ENCODE measurements at places on chromosomes 1 and 21.
A peak's percentile ranks its signal among the peaks of the same experiment; 100 is the strongest.

- no peak for DNase-seq
Measured at GRCh38 chr1:180155182-180155682, 563 bp downstream of the QSOX1 start.

DNA sequence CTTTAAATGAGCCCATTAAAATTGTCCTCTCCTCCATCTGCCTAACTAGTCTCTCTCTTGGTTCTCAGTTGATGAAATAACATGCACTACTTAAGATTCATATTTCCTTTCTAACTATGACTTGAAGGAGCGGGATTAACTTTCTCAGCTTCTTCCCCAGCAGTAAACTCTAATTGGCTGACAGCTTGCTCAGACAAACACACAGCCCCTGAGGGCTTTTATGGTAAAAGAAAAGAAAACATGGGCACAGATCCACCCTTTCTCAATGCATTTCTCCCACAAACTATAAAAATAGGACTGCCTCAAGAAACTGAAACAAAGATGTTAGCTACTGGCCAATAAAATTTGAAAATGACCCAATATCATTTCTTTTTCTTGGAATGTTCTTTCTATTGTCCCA is 703.1 kb downstream of the ADGRL2 start:
- no peak for DNase-seq

GRCh38 chr1:210855440-210855839 is 278.5 kb downstream of the KCNH1 start:
- DNase-seq: no peak

DNA sequence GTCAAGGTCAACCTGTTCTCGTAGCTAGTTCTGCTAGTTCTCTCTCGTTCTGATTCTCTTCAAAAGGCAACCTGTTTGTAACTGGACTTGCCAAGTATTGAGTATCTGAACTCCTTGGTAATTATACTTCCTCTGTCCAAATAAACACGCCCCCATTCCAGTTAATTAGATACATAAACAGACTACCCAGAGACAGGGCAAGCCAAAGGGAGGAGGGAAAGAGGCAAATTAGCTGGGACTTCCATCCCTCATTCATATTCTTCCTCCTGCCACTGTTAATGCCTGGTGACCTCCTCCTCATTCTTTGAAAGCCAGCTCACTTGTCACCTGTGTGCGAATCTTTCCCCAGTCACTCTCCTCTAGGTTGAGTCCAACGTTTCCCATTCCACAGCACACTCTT is 62.9 kb downstream of the LPAR3 start:
- DNase-seq: no peak

- DNase-seq: no peak
Measured at GRCh38 chr1:150127868-150128267, 21.8 kb upstream of the PLEKHO1 start.

DNA sequence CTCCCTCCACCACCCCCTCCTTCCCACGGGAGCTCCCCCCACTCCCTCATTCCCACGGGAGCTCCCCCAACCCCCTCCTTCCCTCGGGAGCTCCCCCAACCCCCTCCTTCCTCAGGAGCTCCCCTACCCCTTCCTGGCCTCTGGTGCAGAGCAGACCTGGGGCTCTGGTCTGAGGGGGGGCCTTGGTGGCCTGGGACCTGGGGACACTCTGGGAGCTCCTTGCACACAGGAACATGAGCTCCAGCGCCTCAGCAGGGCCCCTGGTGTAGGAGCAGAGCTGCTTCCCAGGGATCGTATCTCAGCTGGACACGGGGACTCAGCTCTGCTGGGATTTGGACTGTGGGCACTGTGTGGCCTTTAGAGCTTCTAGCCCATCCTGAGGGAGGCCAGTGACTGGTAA is 19.7 kb upstream of the PRSS38 start:
- DNase-seq: no peak

- no peak for DNase-seq
Measured at GRCh38 chr1:1206376-1206965, at the start of gene TNFRSF18. TSS of gene TNFRSF18 (minus strand) at chr1:1206592. CDS start at chr1:1206571, 21 bp downstream.

GRCh38 chr21:17441370-17441769 is 71.5 kb upstream of the CXADR start:
- DNase-seq: no peak

- no peak for DNase-seq
Measured at GRCh38 chr1:110092991-110093390, 19.3 kb upstream of the UBL4B start.

GRCh38 chr1:215669806-215670491 is 102.8 kb downstream of the KCTD3 start:
- DNase-seq: no peak

GRCh38 chr1:176602388-176603004 is 139.5 kb downstream of the PAPPA2 start:
- DNase-seq: no peak

DNA sequence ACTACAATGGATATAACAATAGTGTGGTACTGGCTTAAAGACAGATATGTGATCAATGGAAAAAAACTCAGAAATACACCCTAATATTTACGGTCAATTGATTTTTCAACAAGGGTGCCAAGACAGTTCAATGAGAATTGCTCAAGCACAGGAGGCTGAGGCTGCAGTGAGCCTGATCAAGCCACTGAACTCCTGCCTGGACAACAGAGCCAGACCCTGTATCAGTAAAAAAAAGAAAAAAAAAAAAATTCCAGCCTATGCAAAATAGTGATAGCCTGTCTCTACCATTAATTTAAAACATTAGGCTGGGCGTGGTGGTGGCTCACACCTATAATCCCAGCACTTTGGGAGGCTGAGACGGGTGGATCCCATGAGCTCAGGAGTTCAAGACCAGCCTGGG is 70.0 kb downstream of the SLC27A3 start:
- DNase-seq: no peak

DNA sequence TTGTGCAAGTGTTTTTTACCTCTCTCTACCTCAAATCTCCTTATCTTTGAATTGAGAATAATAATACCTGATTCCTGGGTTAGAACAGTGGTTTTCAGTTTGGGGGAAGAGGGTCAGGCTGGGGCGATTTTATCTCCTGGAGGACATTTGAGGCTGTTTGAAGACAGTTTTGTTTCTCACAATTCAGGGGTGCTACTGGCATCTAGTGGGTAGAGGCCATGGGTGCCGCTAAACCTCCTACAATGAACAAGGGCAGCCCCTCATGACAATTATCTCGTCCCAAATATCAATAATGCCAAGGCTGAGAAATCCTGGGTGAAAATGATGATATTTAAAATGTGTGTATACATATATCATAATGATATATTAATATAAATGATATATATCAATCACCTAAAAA is 139.1 kb upstream of the USH2A start:
- no peak for DNase-seq

DNA sequence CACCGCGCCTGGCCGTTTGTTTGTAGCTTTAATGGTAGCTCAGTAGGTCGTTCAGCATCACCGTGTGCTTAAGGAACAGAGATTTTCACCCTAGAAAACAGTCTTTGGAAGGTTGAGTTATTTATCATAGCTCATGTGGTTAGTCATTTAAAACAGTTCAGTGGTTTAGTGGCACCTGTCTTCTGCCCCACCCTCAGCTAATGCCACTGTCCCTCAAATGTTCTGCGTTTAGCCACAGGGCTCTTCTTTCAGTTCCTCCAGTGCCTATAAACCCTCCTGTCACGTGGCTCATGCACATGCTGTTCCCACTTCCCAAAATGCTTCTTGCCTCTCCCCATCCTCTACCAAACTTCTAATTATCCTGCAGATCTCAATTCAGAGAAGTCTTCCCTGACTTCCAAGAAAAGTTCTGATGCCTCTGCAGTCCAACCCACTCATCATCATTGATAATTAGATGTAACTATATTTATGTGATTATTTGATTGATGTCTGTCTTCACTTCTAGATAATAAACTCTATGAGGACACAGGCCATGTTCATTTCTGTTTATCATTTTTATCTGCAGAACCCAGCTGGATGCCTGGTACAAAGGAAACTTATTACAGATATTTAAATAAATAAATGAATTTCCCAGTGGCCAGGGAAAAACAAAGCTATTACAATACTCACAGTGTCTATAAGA is 14.4 kb upstream of the DIPK1A start:
- no peak for DNase-seq

DNA sequence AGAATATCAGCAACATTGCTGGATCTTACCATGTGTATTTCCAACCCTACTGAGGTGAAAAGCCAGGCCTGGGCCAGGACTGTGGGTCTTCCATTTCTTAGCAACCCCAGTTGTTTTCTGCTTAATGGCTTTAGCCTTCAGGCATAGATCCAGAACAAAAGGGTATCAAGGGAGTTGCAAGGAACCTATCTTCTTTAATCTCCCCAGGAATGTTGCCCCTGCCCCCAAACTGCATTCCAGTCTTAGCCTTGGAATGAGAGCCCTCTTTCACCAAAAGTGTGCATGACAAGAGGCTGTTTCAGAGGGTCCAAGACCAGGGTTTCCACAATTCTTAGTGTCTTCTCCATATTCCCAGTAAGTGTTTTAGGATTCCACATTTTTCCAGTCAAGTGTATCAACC is 87.9 kb upstream of the SOX13 start:
- DNase-seq: no peak

- DNase-seq: no peak
Measured at GRCh38 chr1:4121293-4121684, 221.2 kb upstream of the C1orf174 start.

DNA sequence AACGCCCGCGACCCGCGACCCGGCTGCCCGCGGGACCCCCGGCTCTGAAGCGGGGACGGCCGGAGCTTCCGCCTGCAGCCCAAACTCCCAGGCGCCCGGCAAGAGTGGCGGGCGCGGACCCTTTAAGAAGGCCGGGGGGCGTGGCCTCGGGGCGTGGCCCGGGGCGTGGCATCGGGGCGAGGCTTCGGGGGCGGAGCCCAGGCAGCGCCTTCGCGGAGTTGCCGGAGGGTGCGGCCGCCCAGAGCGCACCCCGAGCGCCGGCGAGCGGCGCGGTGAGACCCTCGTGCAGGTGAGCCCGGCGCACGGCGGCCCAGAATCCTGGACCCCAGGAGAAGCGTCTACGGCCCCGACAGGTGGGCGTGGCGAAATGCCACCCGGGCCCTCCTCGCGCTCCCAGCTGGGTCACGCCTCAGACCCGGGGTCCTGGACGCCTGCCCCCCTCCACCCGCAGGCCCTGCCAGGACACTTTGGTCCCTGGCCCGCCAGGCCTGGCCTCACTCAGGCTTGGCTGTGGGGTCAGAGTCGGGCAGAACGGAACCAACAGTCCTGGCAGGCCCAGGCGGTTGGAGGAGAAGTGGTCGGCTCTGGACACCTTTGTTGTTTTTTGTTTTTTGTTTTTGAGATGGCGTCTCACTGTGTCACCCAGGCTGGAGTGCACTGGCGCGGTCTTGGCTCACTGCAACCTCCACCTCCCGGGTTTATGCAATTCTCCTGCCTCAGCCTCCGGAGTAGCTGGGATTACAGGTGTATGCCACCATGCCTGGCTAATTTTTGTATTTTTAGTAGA is 14.4 kb downstream of the RNF223 start:
- peak; percentile 87 for DNase-seq

- DNase-seq: no peak
Measured at GRCh38 chr1:76613886-76614285, 253.4 kb upstream of the ST6GALNAC5 start.
